Chondrocyte (in vitro differentiated cells): ENCODE measurements at places on chromosomes 7 and 10.

DNA sequence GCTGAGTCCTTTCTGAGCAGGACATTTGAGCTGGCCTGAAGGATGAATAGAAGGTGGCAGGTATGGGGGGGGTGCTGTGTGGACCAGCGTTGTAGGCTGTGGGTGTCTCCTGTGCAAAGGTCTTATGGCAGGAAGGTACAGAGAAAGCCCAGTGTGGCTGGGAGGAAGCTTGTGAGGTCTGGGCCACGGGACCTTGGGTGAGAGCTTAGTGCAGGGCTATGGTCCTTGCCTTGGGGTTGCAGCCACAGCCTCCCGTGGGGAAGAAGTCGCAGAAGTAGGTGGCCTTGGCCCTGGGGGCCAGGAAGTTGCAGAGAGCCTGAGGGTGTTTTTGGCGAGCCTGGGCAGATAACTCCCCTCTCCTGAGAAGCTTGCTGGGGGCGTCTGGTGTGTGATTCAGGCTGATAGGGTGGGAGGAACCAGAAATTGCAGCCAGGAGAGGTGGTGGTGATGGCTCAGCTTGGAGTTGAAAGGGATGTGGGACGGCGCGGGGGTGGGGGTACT, 172.0 kb upstream of the TNRC18 start:
- DNase-seq: no peak

GRCh38 chr10:129373231-129373630, 93.8 kb upstream of the MGMT start:
- DNase-seq: no peak

DNA sequence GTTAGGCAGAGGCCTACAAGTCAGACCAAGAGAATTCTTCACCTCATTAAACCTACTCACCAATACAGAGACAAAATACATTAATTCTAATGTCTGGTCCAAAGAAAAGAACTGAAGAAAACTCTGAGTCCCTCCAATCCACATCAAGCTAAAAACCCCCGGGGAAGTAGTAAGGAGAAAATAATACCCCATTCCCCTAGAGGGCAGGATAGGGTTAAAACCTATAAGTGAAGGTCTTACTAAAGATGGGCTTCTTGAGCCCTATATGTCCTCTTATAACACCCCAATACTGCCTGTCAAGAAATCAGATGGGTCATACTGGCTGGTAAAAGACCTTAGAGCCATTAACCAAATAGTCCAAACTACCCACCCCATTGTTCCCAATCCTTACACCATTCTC, 141.3 kb upstream of the TMEM106B start:
- DNase-seq: no peak

DNA sequence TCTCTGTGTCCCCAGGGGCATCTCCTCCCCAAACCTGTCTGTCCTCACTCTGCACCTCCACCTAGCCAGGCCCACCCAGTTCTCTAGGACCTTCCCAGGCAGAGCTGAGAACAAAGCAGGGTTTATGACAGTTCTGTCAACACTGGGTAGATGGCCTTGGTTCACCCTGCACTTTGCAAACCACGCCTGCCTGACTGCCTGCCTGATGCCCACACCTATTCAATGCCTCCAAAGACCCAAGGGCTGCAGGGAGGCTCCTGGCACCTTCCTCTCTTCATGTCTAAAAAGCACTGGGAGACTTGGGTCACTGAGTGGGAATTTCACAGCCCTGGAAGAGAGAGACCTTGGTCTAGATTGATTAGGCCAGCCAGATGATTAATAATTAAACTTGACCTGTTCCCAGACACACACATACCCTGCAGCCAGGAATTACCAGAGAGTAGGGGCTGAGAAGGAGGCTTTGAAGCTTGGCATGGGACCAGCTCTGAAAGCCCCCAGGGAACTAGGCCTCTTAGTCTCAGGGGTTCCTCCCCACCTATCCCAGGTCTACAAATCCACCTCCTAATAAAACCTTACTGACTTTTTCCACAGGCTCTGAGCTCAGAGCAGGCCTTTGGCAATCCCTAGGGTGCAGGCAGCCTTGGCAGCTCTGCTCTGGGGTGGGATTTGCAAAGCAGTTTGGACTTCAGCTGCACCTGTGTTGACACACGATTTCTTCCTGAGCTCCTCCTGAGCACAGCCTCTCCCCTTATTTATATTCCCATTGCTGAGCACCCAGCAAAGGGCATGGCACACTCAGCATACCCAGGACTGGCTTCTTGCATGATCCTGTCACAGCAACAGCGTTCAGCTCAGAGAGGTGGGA, 25.7 kb upstream of the PDCD4 start:
- DNase-seq: no peak

- no peak for DNase-seq
These were observed 47.5 kb downstream of the DENND2A start for GRCh38 chr7:140592964-140593671.

DNA sequence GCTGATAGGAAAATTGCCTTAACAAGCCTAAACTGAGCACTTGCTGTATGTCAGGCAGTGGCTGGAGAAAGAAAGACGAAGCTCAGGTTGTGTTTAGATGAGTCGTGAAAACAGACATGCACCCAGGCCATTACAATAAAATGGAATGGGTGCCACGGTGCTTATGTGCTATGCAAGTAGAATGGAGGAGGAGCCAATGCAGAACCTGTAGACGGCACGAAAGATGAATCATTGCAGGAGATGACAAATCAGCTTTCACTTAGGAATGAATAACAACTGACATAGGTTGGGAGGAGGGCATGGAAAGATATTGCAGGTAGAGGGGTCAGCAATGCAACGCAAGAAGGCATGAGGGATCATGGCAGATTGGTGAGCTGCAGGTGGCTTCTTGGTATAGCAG, 61.2 kb upstream of the ARHGAP21 start:
- DNase-seq: no peak

GRCh38 chr7:117269417-117269816, 53.4 kb downstream of the WNT2 start:
- DNase-seq: no peak

DNA sequence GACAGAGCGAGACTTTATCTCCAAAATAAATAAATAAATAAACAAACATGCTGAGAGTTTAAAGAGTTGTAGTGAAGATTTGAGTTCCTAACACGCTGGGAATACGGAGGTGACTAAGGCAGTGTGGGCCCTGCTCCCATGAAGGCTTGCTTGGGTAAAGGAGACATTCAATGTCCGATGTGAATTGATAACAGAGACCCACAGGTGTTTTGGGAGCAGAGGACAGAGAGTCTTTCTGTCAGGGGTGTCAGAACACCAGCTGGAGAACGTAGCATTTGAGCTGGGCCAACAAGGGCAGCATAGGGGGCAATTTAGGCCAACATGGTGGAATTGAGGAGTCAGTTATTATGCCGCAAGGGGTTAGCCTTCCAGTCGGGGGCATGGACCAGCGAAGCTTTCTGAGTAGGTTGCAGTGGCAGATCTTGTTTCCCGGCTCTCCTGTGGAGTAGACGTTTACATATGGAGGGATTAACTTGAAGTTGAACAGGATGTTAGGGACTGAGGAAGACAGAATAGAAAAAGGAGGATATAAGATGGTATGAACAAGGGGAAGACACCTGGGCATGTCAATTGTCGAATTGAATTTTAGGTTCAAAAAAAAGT, 5.6 kb downstream of the PROSER2 start:
- no peak for DNase-seq

GRCh38 chr7:10860516-10860915, 113.2 kb upstream of the PHF14 start:
- DNase-seq: no peak

- no peak for DNase-seq
These were observed 489.4 kb upstream of the SORCS1 start for GRCh38 chr10:107653832-107654287.
